Stimulated activated CD8-positive, alpha-beta memory T cell treated with anti-CD3 and anti-CD28 coated beads, Interleukin-4, amount 100 ng/mL, for 48 hours (primary cell): ENCODE measurements at places on chromosomes 2 and 18.

DNA sequence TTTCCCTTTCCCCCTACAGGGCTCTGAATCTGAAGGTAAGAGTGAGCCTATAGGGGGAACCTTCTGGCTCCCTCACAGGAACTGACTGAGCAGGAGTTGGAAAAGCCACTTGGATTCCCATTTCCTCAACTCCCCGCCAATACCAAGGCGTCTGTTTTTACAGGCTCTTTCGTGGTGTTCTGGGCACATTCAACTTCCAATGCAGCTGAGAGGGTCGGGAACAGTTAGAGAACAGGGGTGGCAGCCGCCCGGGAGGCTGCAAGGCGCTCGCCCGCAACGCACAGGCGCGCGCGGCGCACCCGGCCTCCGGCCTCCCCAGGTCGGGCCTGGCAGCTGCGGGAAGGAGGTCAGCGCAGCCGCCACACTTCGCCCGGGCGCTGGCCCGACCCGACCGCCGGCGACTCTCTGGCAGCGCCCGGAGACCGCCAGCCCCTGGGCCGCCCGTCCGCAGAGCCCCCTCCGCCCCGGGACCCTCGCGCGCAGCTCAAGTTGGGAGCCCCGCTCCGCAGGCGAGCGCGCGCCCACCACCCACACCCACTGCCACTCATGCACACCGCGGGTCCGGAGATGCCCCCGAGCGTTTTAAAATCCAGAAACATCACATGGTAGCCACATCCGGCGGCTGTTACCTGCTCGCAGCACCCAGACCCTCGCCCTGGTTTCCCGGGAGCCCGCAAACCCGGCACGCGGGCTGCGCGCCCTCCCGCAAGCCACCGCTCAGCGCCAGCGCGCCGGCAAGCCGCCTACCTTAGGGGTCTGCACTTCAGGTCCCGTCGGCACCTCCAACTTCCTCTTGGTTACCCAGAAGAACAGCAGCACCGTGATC is 816 bp downstream of the GALNT14 start:
- DNase-seq, result no peak

- no peak for DNase-seq
Measured at GRCh38 chr2:216807857-216808272, 52.0 kb downstream of the TNP1 start.

GRCh38 chr18:28768791-28769768 is 592.1 kb upstream of the CDH2 start:
- no peak for DNase-seq

GRCh38 chr18:67875944-67876343 is 359.4 kb upstream of the DSEL start:
- DNase-seq, result no peak

DNA sequence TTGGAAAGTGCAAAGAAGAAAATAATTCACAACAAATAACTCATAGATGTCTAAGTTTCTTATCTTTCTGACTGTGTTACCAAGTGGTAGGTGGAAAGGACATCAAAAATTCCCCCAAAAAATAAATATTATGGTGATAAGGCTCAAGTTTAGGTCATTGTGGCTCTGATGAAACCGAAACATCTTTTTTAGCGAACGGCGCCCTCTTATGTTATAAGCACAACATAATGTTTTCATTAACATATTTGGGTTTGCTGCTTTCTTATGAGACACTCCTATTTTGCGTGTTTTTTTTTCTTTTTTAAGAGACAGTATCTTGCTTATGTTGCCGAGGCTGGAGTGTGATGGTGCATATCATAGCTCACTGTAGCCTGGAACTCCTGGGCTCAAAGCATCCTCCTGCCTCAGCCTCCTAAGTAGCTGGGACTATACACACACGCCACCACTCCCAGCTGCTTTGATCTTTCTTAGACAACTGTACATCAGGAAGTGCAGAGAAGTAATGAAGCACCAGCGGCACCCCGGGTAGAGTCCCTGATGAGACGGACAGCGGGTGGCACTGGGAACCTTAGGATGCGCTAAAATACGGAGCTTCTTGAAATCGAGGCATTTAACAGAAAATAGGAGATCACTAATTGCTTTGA is 38.5 kb upstream of the SLC35G4 start:
- DNase-seq, result no peak

DNA sequence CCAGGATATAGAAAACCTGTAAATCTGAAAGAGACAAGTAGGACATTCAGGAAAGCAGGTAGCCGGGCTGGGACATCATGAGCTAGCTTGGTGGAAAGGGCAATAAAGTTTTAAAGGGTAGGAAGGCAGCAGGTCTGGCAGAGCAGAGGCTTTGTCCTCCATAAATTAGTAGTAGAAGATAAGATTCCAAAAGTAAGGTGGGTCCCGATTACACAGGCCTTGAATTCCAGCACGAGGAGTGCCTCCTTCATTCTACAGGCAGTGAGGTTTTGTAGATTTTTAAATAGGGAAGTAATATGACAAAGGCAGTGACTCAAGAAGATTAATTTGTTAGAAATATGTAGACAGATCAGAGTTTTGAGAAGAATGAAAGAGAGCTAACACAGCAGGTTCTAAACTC is 160.7 kb downstream of the DTNB start:
- no peak for DNase-seq

DNA sequence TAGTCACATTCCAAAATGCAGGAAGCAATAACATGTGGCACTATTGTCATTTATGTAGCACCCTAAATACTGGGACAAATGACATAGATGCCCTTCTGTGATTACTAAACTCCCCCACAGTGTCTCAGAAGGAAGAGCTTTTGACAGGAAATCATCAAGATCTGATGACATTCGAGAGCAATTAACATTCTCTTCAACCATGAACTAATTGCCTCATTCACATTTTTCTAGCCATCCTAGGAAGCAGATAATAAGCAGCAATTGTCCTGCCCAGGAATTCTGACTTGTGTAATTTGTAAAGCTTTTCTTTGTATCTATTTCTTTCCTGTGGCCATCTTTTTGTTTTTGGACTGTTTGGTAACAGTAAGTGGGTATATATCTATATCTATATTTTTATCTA is 292.6 kb downstream of the TGIF1 start:
- DNase-seq, result no peak

DNA sequence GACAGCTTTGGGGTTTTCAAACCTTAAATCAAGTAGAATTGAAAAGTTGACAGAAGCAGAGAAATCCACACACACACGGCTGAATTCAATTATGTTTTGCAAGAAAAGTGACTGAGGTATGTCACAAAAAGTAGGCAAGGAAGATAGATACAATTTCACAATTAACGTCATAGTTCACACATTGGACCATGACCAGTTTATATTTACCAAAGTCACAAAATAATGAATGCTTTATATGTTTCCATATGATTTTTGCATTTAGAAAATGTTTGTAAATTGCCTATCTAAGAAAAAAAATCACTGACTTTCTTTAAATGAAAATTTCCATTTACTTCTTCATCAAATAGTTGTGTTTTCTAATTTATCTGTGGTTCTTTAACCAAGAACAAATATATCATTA is 29.4 kb upstream of the ZNF516 start:
- no peak for DNase-seq
